Natural killer cell (primary cell): ENCODE measurements at places on chromosomes 12 and 14. TPM values are rescaled to one million over a fixed set of nuclear protein-coding genes. Genes with fewer than 3 reads are reported as not detected.
A peak's percentile ranks its signal among the peaks of the same experiment; 100 is the strongest.

GRCh38 chr12:104536841-104537240 lies 80.1 kb downstream of the CHST11 start:
- no peak for DNase-seq

Gene SP7
- total RNA-seq, result not detected

DNA sequence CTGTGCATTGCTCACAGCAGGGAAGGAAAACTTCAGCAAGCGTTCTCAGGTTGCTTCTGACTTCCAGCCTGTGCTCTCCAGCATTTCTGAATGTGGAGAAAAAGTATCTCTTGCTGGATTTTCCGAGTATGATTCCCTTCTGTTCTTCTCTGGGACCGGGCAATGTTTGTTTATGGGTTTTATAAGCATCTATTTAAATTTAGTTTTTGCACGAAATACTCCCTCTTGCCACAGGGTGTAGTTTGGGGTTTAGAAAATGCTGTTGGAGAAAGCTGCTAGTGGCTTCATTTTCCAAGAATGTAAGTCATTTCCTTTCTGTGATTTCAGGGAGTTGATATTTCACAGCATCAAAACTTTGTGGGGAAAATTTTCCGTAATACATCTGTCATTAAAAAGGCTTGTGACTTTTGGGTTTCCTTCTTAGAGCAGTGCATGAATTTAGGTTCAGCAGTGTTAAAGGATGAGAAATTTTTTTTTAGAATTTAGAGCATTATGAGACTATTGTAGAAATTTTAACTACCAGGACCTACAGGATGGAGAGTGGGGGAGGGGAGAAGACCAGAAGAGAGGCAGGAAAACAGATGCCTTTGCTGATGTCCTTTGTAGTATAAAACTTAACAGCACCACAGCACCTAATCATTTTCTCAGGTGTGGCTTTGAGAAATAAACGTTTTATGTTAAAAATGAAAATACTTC lies 1.5 kb downstream of the FRMD6 start:
- DNase-seq, result peak; percentile 21

Gene ACIN1
- total RNA-seq, result 321 TPM

- peak; percentile 36 for DNase-seq
Measured at GRCh38 chr12:7142056-7142644, 12.0 kb downstream of the CLSTN3 start.

DNA sequence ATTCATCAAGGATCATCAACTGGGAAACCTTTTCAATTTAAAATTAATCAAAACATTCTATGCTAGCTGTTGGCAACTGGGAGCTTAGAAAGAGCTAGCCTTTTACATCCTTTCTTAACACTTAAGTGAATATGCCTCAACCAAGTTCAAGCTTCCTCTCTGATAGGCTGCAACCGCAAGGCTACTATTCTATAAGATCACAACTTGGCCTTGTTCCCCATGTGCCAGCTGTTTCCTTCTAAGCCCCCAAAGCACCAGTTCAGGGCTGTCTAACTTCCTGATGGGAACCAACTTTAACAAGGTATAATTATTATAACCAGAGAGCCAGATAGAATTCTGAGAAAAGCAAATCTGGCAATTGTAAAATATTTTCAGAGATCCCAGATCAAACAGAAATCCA lies 37.0 kb downstream of the KCNC2 start:
- DNase-seq, result no peak

Gene CCDC38
- 0.35 TPM for total RNA-seq
